ENCODE measurements at places on chromosomes 1 and 21.

DNA sequence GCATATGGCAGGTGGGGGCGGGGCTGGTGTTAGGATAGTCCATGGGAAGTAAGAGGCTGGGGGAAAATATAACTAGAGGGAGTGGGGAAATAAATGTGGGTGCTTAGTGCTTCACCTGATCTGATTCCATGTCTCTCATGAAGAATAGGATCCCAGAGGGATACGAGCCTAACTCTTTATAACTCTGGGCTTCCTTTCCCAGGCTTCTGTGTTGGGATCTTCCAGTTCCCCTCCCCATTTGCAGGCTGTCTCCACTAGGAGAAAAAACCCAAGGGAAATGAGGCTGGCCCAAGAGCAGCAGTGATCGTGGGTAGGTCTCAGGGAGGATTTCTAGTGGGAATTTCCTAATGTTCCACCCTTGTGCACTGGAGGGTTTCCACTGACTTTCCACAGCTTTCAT lies 1.6 kb downstream of the KCNJ9 start:
- DNase-seq: no peak

- no peak for DNase-seq
Measured at GRCh38 chr1:153698923-153699714, 20.6 kb downstream of the NPR1 start.

GRCh38 chr1:179753061-179753460 lies 10.0 kb downstream of the FAM163A start:
- DNase-seq: no peak

- DNase-seq: no peak
Measured at GRCh38 chr1:2476061-2476999, at the start of gene PLCH2. Gene PLCH2 (plus strand): TSS chr1:2476289. CDS start chr1:2476589, 300 bp downstream.

DNA sequence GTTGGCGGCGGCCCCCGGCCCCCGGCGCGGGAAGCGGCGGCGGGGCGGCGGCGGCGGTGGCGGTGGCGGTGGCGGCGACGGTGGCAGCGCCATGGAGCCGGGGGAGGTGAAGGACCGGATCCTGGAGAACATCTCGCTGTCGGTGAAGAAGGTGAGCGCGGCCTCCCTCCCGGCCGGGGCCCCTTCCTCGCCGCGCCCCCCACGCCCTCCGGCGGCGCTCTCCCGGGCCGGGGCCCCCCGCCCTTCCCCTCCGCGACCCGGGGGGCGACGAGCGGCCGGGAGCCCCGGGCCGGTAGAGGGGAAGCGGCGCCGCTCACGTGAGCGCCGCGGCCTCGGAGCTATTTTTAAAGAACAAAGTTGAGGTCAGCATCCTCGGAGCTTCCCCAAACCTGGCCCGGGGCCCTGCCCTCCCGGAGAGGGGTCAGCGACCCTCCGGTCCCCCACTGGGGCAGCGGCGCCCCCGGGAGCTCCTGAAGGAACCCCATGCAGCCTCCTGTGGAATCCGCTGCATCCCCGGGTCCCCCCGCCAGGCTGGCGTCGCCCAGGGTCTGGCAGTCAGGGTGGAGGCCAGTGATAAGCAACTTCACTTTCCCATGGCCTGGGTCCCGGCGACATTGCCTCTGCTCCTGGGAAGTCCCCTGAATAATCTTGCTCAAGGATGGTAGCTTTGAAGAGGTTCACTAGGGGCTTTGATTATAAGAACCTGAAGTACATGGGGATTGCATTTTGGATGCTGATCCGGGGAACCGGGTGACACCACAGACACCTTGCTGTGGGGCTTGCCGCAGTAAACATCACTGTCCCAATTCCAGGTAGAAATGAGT lies 560 bp downstream of the PLEKHM2 start:
- peak; percentile 57 for DNase-seq

GRCh38 chr1:42730988-42731387 lies 9.0 kb downstream of the CLDN19 start:
- no peak for DNase-seq

DNA sequence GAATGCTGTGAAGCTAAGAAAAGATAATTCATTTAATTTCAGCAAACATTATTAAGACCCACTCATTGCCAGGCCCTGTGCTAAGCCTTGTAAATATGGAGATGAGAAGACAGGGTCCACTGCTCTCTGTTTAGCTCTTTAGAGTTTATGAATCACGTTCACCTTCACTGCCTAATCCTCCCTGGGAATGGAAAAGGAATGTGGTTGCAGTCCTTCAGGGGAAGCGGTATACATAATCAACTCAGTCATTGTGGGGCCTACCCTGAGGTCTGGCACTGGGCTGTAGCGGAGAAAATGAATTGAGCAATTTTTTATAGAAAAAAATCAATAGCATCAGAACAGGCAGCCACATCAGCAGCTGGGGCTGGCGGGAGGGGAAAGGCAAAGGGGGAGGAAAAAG lies 412.1 kb upstream of the NFIA start:
- DNase-seq: peak; percentile 3

DNA sequence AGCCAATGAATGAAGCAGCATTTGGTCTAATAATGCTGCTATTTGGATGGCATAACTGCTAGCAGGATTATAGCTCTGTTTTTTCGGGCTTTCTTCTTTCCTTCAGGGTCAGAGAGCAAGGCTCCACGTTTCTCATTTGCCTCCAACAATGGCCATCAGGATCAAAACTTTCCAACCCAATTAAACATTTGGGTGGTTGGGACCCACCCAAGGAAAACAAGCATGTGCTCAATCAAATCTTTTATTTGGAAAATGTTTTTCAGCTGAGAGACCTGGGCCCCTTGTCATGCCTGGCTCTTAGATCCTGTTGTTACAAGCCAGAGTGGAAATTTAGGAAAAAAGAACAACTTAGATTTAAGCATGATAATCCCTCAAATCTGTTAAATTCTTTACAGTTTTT lies 373.1 kb upstream of the USP24 start:
- no peak for DNase-seq

DNA sequence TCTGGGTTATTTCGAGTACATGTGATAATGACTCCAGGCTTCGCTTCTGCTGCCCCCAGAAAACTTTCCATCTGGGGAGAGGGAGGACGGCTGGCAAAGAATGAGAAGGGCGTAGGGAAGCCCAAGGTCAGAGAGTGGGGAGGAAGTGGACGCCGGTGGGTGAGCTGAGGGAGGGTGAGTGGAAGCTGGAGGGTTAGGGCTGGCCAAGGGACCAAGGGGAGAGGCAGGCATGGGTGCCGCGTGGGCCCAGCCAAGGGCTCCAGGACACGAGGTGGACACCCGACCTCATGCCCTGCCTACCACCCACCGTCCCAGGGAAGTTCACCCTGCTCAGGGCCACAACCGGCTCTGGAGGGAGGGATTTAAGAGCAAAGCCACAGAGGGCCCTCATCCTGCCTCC lies 75.8 kb downstream of the CASZ1 start:
- no peak for DNase-seq

DNA sequence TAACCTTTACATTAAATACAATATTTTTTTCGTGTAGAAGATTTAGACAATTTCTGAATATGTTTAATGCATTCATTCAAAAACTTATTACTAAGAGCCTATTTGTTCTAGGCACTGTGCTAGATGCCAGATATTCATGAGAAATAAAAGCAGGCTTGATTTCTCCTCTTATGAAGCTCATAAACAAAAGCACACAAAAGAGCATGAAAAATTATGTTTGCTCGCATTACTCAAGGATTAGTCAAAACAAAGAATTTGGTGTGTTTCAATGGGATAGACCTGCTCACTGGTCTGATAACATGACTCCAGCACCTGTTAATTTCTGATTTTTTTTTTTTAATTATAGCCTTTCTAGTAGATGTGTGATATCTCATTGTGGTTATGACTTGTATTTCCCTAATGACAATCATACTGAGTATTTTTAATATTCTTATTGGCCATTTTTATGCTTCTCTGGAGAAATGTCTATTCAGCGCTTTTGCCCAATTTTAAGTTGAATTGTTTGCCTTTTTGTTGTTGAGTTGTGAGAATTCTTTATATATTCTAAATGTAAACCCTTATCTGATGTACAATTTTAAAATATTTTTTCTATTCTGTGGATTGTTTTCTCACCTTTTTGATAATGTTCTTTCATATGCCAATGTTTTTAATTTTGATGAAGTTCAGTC lies 382.3 kb upstream of the ADGRL4 start:
- DNase-seq: no peak

DNA sequence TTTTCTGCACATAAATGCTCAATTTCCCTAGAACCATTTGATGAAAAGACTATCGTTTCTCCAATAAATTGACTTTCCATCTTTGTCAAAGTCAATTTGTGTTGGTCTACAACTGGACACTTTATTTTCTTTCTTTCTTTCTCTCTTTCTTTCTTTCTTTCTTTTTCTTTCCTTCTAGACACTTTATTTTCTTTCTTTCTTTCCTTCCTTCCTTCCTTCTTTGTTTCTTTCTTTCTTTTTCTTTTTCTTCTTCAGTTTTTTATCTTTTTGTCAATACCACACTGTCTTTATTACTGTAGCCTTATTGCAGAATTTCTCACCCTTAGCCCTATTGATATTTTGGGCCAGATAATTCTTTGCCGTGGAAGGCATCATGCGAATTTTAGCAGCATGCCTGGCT lies 73.5 kb downstream of the FASLG start:
- no peak for DNase-seq

- DNase-seq: no peak
Measured at GRCh38 chr1:18991585-18991984, 35.1 kb upstream of the IFFO2 start.

- no peak for DNase-seq
Measured at GRCh38 chr1:39977202-39977601, 22.3 kb downstream of the MFSD2A start.

DNA sequence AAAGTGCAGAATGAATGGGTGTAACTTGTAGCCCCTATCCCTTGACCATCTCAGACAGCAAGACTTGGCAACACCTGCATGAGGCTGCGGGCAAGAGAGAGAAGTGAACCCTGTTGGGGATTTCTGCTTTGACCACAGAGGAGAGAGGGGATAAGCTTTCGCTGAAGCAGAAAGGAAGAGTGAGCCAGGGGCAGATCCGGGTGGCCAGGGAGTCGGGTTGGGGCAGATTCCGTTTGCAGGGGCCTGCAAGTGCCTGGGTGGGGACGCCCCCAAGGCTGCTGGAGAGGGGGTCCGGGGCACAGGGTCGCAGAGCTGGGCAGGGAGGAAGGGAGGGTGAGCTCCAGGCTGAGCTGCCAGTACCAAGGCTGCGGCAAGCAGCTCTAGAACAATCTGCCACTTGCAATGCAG lies 25.3 kb upstream of the PIK3CD start:
- DNase-seq: no peak

DNA sequence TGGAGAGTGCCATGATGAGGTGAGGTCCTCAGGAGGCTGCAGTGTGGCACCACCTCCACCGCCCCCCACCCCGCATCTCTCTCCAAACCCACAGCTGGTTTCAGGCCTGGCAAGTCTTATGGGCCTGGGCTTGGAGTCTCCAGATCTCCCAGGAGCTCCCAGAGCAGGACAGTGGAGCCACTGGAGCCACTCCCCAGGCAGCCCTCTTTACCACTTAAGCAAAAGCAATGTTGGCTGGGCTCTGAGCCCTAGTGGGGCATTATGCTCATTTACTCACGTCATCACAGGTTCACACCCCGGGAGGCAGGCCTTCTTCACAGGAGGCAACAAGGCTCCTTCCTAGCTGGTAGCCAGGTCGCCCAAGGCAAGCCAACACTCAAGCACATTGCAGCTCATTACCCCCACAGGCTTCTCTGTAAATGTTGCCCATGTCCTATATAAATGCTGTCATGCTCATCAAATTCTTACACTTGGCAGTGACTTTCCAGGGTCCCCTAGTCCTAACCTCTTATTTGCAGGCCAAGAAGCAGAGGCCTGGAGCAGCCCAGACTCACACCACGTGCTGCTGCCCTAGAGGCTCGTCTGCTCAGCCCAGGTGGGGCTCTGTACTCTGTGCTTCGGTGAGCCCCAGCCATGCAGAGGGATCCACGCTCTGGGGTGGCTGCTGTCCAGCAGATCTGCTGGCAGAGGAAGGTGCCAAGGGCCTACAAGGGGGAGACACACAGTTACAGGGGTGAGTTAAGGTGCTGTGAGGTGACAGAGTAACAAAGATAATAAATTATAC lies 459.3 kb downstream of the MATN1 start:
- DNase-seq: no peak

- DNase-seq: no peak
Measured at GRCh38 chr21:30189773-30190172, 23.2 kb upstream of the CLDN17 start.

- no peak for DNase-seq
Measured at GRCh38 chr1:110205591-110206155, 4.4 kb upstream of the KCNC4 start.

DNA sequence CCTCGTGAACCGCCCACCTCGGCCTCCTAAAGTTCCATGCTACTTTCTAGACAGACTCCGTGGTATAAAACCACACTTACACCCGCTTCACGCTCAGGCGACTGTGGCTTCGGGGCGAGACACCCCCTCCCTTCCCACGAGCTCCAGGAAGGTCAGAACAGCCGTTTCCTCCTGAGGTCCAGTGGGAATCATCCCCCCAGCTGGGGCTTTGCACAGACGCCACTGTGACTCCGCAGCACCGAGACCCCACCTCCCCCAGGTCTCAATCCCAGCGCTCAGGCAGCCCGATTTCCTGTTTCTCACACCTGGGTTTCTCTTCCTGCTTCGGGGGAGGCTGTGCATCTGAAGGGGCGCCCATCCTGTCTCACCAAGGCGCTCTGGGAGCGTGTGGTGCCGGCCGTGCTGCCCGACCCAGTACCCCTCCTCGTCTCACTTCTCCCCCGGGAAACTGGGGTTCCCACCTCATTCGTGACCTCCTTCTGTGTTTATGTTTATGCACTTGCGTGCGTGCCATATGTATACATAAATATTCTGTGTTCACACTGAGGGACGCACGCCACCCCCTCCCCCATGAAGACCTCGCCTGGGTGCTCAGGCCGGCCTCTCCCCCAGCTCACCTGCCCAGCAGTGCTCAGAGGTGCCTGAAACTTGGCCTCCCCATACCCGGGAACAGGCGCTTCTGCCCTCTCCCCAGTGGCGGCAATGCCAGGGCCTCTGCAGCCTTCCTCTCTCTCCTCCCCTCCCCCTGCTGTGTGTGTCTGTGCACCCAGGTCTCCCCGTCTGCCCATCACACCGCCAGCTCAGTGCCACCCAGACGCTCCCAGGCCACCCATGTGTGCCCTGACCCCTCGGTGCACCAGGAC lies 14.6 kb downstream of the SLC35E2B start:
- DNase-seq: no peak

DNA sequence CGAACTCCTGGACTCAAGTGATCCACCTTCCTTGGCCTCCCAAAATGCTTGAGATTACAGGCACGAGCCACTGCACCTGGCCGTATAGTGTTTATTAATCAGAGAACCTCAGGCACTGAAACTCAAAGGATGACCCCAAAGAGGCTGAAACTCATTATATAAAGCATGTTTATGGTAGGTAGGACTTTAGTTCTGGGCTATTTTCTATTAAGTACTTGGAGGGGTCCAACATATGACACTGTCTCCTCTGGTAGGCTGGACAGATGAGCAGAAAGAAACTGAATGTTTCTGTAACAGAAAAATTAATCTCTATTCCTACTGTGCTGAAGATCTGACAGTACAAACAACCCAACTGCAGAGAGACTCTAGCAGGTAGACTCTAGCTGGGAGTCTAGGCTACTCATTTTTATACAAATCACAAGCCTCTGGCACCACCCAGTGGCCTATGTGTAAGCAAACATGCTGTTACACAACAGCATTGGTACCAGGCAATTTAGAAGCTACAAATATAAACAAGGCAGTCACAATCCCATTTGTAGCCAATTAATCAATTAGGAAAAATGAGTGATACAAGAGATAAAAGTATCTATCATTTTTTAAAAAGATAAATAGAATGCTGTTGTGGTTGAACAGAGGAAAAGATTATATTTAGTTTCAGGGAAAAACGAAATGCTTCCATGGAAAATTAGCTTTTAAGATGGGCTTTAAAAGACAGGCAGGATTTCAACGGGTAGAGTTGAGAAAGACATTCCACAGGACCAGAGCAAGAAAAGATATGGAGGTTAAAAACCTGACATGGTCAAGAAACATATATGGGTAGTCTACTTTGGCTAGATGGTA lies 10.4 kb downstream of the DCAF8 start:
- DNase-seq: peak; percentile 61
